ENCODE measurements at places on chromosomes 4 and X. TPM values are rescaled to one million over a fixed set of nuclear protein-coding genes. Genes with fewer than 3 reads are reported as not detected.

CFAP99 gene
- polyA plus RNA-seq: not detected

FHIP1A gene
- polyA plus RNA-seq: 14.3 TPM

CITED1 gene
- 0.23 TPM for polyA plus RNA-seq

CT45A3 gene
- not detected for polyA plus RNA-seq

XAGE2 gene
- not detected for polyA plus RNA-seq

FAM156A gene
- 11.9 TPM for polyA plus RNA-seq

NAP1L3 gene
- 0.08 TPM for polyA plus RNA-seq

G6PD gene
- polyA plus RNA-seq: 150 TPM

CLDN34 gene
- polyA plus RNA-seq: 0.09 TPM

PPA2 gene
- 74.7 TPM for polyA plus RNA-seq

CTAG2 gene
- polyA plus RNA-seq: not detected

HERC6 gene
- 7.0 TPM for polyA plus RNA-seq

GAGE2A gene
- not detected for polyA plus RNA-seq

DMRTC1B gene
- not detected for polyA plus RNA-seq

IQCM gene
- not detected for polyA plus RNA-seq

TIGD4 gene
- polyA plus RNA-seq: 0.17 TPM

TMEM35A gene
- 0.19 TPM for polyA plus RNA-seq

GPR119 gene
- not detected for polyA plus RNA-seq

POU4F2 gene
- polyA plus RNA-seq: not detected

TBC1D8B gene
- polyA plus RNA-seq: 5.4 TPM

F9 gene
- polyA plus RNA-seq: not detected

MAGEE1 gene
- polyA plus RNA-seq: 0.95 TPM

LCORL gene
- polyA plus RNA-seq: 1.8 TPM

GLRA3 gene
- not detected for polyA plus RNA-seq

C1QTNF7 gene
- polyA plus RNA-seq: not detected

SPOCK3 gene
- polyA plus RNA-seq: not detected

DIPK2B gene
- polyA plus RNA-seq: not detected

RRH gene
- polyA plus RNA-seq: 0.07 TPM

TREX2 gene
- polyA plus RNA-seq: 1.0 TPM

TSPAN5 gene
- 36.2 TPM for polyA plus RNA-seq

JCHAIN gene
- not detected for polyA plus RNA-seq

IL3RA gene
- not detected for polyA plus RNA-seq

MAGEB5 gene
- not detected for polyA plus RNA-seq

NEXMIF gene
- 0.01 TPM for polyA plus RNA-seq

SPANXC gene
- polyA plus RNA-seq: not detected

P2RY4 gene
- polyA plus RNA-seq: 0.03 TPM

PCDH18 gene
- 0.01 TPM for polyA plus RNA-seq

DOCK11 gene
- polyA plus RNA-seq: 2.2 TPM

GPRASP3 gene
- polyA plus RNA-seq: 1.8 TPM

EFHC2 gene
- polyA plus RNA-seq: 0.18 TPM

PROM1 gene
- polyA plus RNA-seq: 0.10 TPM

COL25A1 gene
- not detected for polyA plus RNA-seq

SLC10A6 gene
- 0.40 TPM for polyA plus RNA-seq

MAGEA12 gene
- polyA plus RNA-seq: not detected

CCKAR gene
- not detected for polyA plus RNA-seq

FAT1 gene
- polyA plus RNA-seq: 307 TPM

MORF4L2 gene
- polyA plus RNA-seq: 670 TPM

FATE1 gene
- polyA plus RNA-seq: not detected

SORBS2 gene
- 3.6 TPM for polyA plus RNA-seq

TLR3 gene
- 4.4 TPM for polyA plus RNA-seq

FBXW7 gene
- 22.7 TPM for polyA plus RNA-seq

LRIT3 gene
- 0.01 TPM for polyA plus RNA-seq

MAGED4 gene
- polyA plus RNA-seq: 0.12 TPM

SEPSECS gene
- 2.7 TPM for polyA plus RNA-seq

PAGE2B gene
- not detected for polyA plus RNA-seq

LUZP4 gene
- polyA plus RNA-seq: not detected
